ENCODE measurements at places on chromosomes 5 and 9.
A peak's percentile ranks its signal among the peaks of the same experiment; 100 is the strongest.

DNA sequence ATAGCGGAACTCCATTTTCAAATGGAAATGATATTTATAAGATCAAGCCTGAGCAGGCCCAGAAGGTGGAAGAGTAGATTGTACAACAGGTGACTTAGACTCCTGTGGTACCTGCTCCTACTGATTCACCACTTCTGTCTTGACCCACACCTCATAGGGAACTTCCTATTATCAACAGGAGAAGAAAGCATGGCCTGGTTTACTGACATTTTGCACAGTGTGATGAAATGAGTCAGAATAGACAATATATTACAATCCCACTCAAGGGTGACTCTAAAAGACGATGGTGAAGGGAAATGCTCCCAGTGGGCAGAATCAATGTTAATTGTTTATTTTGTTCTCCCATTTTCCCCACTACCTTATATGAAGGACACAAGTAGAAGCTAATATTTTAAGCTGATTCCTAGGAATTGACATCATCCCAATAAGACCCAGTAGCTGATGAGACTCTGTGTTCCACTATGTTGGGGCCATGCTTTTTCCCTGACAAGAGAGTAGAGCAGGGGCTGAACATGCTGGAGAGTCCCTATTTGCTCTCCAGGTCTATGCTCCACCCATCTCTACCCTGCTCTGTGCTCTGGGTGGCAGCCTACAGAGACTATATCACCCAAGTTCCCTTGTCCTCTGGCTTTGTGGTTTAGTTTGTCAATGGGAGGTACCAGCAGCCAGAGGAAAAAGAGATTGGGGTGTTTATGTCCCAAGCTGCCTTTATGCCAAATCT is 163.4 kb upstream of the FSTL4 start:
- DNase-seq: no peak

DNA sequence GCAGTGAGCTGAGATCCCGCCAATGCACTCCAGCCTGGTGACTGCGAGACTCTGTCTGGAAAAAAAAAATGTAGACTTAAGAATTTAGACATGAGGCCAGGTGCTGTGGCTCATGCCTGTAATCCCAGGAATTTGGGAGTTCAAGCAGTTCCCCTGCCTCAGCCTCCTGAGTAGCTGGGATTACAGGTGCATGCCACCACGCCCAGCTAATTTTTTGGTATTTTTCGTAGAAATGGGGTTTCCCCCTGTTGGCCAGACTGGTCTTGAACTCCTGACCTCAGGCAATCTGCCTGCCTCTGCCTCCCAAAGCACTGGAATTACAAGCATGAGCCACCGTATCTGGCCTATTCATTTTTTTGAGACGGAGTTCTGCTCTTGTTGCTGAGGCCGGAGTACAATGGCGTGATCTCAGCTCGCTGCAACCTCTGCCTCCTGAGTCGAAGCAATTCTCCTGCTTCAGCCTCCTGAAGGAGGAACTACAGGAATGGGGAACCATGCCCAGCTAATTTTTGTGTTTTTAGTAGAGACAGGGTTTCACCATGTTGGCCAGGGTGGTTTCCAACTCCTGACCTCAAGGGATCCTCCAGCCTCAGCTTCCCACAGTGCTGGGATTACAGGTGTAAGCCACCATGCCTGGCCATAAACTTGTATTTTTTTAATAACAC is 14.0 kb downstream of the DDX46 start:
- DNase-seq: no peak

- DNase-seq: no peak
Measured at GRCh38 chr9:123309611-123310010, 41.2 kb upstream of the STRBP start.

DNA sequence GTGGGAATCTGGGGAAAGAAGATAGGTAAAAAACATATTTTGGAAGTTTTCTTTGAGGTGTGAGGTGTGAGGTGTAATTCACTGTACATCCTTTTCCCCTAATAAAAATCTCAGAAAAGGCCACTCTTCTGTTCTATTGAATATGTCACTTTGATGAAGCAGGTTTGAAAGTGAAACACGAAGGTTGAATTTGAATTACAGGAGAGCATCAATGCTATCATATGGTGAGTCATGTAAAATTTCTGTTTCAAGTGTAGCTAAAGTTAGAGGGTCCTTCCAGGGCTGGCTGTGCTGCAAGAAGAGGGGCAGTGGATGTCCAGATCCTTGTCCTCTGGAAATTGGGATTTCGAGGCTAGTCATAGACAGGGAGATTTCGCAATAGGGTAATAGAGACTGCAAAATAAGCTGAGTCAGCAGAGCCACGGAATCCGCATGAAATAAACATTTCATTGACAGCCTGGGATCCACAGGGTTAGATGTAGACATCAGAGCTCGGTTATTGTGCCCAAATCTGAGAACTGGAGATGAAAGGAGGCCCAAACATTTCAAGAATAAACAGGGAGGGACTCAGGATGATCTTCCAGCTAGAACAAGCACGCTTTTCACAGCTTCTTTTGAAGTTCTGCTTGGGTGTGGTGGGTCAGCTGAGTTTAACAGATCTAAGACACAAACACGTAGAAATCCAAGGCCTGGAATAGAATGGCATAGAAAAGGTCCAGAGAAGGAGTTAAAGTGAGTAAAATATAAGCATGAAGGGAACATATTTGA is 194.4 kb upstream of the CDKN2B start:
- DNase-seq: no peak

DNA sequence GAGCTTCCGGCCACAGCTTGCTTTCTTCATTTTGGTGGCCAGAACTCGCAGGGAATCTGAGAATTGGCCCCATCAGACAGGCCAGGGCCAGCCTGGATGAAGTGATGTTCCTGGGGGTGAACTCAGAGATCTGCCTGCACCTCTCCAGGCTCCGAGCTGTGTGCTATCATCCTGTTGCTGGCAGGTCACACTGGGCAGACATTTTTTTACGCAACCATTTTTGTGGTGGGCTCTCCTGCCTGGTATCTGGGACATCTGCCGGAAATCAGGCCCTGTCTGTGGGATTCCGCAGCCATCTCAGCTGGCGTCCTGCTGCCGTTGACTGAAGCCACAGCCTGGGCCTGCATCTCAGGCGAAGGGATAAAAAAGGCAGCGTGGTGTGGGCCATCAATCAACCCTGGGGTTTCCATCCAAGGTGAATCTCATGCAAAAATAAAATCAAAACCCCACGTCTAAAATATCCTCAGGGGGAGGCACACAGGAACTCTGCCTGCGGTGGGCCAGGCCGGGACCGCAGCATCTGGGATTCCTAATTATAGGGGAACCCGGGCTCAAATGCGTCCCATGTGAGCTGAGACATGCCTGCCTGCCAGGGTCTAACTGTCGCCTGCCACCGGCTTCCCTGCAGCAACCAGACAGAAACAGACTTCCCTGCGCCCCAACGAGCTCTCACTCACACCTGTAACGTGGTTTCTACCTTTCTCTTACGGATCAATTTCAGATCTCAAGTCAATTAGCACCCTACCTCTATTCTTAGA is 174.3 kb downstream of the SYK start:
- DNase-seq: no peak

GRCh38 chr5:141778206-141778605 is 96.2 kb upstream of the ARAP3 start:
- DNase-seq: no peak

- DNase-seq: peak; percentile 15
Measured at GRCh38 chr5:159805021-159805420, 111.3 kb upstream of the ADRA1B start.

GRCh38 chr9:3027210-3027609 is 183.3 kb upstream of the PUM3 start:
- DNase-seq: no peak

DNA sequence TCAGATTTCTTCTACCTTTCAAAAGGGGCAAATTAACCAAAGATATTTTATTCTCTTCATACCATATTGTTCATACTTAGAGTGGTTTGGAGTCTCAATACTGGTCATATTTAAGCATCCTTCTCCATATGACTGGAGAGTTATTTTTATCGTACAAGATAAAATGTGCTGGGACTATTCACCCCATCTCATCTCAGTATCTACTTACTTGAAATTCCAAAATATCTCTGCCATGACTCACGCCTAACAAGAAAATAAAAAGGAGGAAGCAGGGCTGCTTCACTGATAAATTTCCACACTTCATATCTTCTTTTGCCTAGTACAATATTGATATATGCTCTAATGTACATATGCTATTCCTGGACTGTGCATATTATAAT is 277.9 kb upstream of the CDH9 start:
- no peak for DNase-seq

DNA sequence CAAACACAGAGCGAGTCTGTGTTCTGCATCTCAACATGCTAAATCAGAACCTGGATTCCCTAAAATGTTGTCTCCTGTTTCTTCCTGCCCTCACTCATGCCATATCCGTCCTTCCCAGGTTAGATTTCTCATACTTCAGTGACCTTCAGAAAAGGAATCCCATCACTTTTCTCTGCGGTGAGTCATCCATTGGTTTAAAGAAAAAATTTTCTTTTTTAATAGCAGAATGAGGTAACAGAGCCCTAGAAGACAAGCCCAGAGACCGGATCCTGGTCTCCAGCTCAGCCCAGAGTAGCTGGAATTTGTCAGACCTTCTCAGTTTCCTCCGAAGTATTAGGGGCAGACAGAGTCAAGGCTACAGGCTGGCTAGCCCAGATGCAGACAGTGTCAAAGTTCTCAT is 143.2 kb upstream of the DMRT1 start:
- DNase-seq: no peak

- no peak for DNase-seq
Measured at GRCh38 chr5:89300426-89300970, 417.5 kb upstream of the MEF2C start.

GRCh38 chr9:103680581-103680980 is 413.5 kb upstream of the SMC2 start:
- DNase-seq: no peak

DNA sequence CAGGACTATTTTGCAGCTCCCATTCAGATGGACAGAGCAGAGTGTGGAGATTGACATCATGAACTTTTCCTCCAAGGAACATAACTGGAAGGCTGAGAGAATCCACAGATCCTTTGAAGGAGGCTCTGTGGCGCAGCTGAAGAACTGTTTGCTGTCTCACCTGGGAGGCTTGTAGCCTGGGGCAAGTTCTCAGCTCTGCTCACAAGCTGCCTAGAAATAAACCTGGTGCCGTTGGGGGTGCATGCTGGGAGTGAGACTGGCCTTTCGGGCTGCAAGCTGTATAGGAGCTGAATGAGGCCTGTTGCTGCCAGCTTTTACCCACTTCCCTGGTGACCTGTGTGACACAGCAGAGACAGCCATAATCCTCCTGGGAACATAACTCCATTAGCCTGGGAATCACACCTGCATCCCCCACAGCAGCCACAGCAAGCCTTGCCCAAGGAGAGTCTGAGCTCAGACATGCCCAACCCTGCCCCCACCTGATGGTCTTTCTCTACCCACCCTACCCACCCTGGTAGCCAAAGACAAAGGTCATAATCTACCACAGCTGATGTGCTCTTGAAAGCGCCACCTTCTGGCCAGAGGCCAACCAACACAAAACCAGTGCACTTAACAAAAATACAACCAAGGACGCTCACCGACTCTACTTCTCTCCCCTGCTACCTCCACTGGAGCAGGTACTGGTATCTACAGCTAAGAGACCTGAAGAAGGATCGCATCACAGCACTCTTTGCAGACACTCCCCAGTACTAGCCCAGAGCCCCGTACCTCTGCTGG is 205.1 kb upstream of the MRPS30 start:
- peak; percentile 20 for DNase-seq

DNA sequence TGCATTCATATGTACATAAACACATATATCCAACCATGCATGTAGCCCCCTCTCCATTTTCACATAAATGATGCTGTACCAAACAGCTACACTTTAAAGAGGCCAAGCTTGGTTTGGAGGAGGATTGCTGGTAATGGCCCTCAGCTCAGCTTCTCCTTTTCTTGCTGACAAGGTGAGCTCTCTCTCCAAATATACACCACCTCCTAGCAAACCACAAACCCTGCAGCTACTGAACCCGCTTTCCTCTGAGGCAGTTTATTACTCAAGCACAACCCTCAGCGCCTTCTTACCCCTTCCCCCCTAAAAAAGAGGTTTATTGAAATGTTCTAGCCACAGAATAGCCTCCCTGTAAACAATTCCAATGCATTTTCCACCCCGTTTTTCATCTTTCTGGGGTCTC is 54.0 kb downstream of the ALG2 start:
- no peak for DNase-seq

All from eye (tissue), 1 donor.